NCI-H748 treated with DMSO at 0.1 percent for 48 hours (cell line): ENCODE measurements at places on chromosomes 5 and 9.

GRCh38 chr5:120436996-120437395 is 27.1 kb upstream of the PRR16 start:
- DNase-seq: no peak

DNA sequence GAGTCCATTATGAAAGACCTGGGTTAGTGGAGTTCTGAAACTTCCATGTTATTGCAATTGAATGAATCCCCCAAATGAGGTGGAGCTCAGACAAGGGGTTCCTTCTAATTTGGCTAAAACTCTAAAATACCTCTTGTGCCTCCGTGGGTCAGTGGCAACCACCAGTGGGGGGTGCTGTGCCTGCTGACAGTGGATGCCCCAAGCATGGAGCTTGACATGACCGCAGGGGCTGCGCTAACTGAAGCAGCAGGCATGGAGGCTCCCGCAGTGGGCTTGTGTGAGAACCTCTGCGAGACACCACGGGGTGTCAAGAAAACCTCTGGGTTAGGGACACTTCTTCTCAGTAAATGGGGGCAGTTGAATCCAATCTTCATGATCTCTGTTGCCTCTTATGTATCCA is 200.5 kb downstream of the DRD1 start:
- DNase-seq: no peak

GRCh38 chr9:4579001-4579400 is 83.1 kb upstream of the PLPP6 start:
- no peak for DNase-seq

DNA sequence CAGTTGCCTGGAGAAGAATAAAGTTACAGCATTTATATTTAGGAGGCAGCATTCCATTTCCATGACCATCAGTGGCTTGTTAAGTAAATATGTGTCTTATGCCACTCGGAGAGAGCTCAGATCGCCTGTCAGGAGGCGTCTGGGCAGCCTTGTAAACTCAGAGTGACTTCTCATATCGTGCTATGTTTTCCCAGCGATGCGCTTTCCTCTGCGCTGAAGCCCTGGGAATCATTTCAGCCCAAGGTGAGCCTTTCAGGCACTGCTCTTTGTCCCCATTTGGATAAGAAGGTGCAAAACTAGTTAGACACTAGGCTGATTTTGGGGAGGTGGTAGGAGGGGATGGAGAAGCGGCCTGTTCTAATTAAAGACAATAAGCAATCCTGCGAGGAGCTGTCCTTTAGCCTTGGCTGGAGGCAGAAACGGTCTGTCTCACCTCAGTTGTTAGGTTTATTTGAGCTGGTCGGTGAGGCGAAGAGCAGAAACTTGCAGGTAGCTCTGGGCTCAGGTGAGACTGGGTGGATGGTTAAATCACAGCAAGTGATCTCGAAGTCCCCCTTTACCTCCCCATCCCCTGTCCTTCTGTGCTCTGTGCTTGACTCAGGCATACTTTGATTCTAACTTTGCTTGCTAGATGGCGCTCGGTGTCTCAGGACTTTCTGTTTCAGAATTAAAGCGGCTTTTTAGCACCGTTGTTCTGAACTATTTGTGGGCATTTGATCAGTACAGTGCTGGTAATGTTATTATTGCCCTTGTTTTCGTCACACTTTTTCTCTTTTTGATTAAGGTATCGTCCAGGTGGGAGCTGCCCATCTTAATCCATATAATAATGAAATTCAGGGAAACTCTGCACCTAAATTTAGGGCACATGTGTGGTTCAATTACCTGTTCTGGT is 24.6 kb downstream of the NR2F1 start:
- DNase-seq: peak; percentile 92

GRCh38 chr5:96088706-96089498 is 127.3 kb upstream of the ELL2 start:
- DNase-seq: no peak

GRCh38 chr9:14238079-14238478 is 75.9 kb downstream of the NFIB start:
- DNase-seq: no peak

DNA sequence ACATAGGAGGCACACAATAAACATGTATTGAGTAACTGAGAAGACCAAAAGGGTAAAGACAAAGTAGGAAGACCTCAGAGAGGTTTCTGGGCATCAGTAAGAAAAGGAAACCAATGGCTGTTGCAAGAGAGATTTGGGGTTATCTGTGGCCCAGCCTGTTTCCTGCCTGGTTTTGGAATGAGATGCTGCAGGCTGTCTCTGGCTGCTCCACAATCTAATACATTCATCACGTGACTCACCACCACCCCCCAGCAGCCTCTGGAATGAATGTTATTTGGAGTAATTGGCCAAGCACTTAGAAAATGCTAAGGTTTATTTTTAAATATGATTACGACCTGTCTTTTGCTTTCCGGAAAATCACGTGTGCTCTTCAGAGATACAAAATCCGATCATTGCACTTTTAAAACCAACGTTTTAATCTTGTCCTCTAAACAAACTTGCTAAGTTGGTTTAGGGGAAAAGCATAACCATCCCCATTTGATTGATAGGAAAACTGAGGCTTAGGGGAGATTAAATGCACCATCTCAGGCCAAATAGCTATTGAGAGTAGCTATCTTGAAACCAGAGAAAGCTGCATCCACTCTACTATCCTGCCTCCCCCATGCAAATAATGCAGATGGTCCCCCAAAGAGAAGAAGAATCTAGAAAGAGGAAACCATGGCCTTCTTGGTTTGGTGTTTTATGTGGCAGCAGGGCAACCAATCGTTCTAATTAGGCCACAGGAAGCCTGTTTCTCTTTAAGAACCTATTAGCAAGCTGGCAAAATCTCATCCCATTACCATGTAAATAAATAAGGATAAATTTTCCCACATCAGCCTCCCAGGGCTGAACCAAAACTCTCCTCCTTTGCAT is 151.8 kb upstream of the ADRA1B start:
- no peak for DNase-seq

GRCh38 chr9:76620581-76620980 is 143.7 kb upstream of the PCA3 start:
- no peak for DNase-seq

DNA sequence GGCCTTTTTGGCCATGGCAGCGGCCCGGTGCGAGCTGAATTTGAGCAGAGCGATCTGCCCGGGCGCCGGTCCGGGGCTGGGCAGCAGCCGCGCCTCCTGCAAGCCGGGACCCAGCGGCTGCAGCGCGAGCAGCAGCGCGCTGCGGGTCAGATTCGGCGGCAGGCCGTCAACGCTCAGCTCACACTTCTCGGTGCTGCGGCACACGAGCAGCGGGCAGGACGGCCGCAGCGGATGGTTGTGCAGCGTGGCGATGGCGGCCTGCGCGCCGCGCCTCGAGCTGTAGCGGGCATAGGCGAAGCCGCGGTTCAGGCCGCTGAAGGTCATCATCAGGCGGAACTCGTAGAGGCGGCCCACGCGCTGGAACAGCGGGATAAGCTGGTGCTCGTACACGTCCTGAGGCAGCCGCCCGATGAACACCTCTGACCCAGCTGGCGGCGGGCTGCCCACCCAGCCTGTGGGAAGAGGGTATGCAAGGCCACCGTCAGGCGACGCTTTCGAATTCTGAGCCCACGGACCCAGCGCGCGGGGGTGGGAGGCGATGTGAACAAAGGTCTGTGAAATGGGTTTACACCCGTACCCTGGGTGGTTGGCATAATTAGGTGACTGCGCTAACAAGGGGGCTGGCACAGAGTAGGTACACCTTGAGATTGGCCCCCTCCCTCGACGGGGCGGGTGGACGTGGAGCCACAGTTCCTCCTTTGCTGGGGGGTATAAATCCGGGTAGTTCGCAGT is 755 bp downstream of the DND1 start:
- no peak for DNase-seq

GRCh38 chr9:72312386-72312987 is 52.5 kb downstream of the ZFAND5 start:
- DNase-seq: no peak

DNA sequence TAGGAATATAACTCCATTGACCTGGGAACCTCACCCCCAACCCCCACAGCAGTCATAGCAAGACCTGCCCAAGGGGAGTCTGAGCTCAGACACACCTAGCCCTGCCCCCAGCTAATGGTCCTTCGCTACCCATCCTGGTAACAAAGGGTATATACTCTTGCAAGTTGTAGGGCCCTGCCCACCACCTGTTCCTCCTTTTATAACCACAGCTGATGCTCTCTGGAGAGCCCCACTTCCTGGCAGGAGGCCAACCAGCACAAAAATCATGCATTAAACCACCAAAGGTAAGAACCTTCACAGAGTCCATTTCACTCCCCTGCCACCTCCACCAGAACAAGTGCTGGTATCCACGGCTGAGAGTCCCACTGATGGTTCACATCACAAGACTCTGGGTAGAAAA is 1195.3 kb upstream of the SEMA6A start:
- no peak for DNase-seq
